ENCODE measurements at places on chromosomes 2 and 18. TPM values are rescaled to one million over a fixed set of nuclear protein-coding genes. Genes with fewer than 3 reads are reported as not detected.

MYCN gene
- 1.7 TPM for polyA plus RNA-seq

NEU4 gene
- not detected for polyA plus RNA-seq

- no peak for DNase-seq
Measured at GRCh38 chr2:59073286-59073685, 832.2 kb upstream of the FANCL start.

GRCh38 chr18:74331404-74331803, 15.8 kb downstream of the C18orf63 start:
- DNase-seq: peak; percentile 16

DNA sequence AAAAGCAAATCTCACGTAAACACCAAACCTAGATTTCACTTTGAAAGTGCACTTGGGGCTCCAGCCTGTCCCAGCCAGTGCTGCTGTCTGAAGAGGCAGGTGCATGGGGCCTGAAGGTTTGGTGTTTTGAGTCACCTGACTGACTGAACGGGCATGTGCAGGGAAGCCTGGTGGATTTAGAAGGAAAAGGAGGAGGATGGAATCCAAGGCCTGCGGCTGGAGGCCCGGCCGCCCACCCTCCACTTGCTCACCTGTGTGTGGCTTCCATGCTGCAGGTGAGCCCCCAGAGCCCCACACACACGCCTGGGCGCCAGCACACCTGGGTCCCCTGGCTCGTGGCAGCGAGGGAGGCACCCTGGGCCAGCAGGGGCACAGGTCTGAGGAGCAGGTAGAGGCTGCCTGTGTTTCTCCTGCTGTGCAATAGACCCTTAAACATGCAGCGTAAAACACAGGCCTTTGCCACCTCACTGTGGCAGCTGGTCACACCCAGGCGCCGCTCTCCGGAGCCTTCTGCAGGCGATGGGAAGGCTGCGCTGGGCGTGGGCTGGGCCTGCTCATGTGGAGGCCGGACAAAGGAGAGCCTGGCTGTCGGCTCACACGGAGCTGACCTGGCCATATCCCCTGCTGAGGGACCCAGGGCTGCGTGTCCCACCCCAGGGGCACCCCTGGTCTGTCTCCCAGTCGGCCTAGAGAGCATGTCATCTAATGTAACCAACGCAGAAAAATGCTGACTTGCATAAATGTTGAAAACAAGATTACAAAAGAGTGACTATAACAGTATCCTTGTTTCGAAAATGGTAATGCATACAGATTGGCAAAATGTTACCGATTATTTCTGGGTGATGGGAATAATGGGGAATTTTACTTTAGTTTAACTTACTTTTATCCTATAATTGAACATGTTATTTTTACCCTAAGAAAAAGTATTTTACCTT, 71.3 kb downstream of the TMEM18 start:
- DNase-seq: no peak

- DNase-seq: no peak
Measured at GRCh38 chr2:9991221-9991620, 39.7 kb downstream of the GRHL1 start.

- peak; percentile 40 for DNase-seq
Measured at GRCh38 chr18:8003878-8004675, 437.0 kb downstream of the PTPRM start.

LIPG gene
- 2.9 TPM for polyA plus RNA-seq

DNA sequence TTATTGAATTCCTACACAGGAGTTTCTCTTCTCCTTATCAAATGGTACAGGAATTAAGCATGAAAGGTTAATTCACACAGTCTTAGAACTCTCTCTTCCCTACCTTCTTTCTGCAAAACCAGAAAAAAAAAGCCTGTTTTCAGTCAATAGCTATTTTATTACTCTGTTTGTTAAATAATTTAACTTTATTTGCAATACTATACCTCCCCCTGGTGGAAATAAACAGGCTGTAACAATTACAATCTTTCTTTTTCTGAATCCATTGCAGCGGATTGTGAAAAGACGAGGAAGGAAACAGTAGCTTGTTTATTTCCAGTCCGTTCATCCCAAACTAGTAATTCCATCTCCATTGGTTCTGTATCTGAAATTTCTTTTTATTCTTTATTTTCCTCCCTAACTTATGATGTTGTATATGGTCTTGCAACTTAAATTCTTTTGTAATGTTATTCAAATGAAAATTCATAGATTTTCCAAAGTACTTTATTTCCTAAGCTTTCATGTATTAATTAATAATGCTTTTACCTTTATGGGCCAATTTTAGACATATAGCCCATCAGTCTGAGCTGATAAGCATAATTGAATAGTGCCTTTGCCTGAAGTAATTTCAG, 165.2 kb downstream of the SH3BP4 start:
- no peak for DNase-seq

CD8A gene
- 1.3 TPM for polyA plus RNA-seq

GRCh38 chr2:209977386-209978239, 24.8 kb upstream of the RPE start:
- peak; percentile 68 for DNase-seq

- DNase-seq: no peak
Measured at GRCh38 chr2:148928395-148928794, 53.4 kb downstream of the KIF5C start.

GRCh38 chr2:183935005-183935404, 663.3 kb upstream of the ZNF804A start:
- DNase-seq: no peak

DNA sequence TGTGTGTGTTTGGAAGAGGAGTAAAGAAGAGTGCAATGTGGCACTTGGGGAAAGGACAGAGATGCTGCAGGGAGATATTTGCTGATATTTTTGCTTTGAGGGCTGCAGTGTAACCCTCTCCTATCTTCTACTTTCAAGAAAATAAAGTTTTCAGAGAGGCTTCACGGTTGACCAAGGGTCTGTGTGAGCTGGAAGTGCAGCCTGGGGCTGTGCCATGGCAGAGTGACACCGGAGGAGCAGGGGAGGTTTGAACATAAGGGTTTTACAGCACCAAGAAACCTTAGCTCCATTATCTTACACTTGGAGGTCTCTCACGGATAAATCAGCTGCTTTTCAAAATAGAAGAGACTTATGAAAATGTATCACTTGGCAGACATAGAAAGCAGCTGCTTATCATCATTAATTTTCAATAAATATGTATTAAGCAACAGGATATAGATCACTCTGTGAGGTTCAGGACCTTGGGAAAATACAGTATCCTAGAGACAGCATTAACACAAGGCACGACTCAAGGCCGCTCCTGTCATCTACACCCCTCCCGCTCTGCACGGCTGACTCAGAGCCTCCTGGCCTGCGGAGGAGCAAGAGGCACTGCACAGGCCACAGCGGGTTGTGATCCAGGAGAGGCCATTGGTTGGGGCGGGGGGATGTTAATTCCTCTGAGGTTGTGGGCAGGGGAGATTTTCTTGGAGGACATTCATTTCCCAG, 127.8 kb downstream of the COPS8 start:
- peak; percentile 88 for DNase-seq

XDH gene
- polyA plus RNA-seq: 0.15 TPM

DNA sequence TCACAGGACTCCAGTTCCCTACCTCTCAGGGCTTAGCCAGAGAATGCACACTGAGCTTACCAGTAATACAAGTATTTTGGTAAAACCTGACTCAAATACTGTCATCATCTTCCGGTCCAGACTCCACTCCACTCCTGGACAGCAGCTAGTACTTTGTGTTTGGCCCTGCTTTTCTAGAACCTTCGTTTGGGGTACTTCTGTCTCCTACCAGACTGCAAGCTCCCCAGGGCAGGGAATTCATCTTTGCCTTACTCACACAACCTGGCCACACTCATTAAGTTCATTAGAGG, 108.9 kb upstream of the CDC42EP3 start:
- no peak for DNase-seq

CCDC121 gene
- polyA plus RNA-seq: 2.1 TPM

CNNM3 gene
- polyA plus RNA-seq: 8.4 TPM

- no peak for DNase-seq
Measured at GRCh38 chr2:32805104-32806095, 141.4 kb upstream of the LTBP1 start.

SOX11 gene
- polyA plus RNA-seq: 0.06 TPM

DNA sequence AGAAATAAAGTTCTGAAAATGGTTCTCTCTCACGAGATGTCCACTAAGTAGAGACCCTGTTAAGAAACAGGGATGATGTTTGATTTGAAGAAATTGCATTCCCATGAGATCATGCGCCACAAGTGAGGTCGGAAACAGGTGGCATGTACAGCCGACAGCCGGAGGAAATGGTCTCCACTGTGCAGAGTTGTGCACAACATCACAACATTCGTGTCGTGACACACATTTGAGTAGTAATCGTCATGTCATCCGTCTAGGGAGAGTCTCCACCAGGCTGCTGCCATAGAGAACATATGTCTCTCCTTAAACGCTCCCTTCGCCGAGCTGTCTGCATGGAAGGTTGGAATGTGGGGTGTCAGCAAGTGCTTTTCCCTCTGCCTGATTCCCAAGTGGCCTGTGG, 84.7 kb downstream of the ASAP2 start:
- no peak for DNase-seq

GRCh38 chr18:48707636-48708296, 168.9 kb downstream of the CTIF start:
- no peak for DNase-seq

- DNase-seq: no peak
Measured at GRCh38 chr2:22153931-22154613, 1030.3 kb downstream of the TDRD15 start.

DNA sequence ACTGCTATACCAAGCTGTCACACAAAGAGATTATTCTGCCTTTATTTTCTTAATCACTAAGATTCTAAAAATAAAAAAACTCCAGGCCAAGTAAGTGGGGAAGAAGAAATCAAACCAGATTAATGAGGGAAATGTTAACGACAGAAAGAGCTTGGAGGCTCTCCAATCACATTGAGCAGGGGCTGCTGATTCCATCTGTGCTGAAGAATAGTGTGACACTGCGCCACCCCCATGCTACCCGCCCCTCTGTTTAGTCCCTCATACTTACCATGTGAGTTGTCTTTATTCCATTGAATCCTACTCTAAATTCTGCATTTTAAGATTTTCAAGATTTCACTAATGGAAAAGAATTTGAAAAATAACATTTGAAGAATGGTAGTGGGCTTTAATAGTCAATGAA, 998.0 kb upstream of the CDH2 start:
- no peak for DNase-seq

DNA sequence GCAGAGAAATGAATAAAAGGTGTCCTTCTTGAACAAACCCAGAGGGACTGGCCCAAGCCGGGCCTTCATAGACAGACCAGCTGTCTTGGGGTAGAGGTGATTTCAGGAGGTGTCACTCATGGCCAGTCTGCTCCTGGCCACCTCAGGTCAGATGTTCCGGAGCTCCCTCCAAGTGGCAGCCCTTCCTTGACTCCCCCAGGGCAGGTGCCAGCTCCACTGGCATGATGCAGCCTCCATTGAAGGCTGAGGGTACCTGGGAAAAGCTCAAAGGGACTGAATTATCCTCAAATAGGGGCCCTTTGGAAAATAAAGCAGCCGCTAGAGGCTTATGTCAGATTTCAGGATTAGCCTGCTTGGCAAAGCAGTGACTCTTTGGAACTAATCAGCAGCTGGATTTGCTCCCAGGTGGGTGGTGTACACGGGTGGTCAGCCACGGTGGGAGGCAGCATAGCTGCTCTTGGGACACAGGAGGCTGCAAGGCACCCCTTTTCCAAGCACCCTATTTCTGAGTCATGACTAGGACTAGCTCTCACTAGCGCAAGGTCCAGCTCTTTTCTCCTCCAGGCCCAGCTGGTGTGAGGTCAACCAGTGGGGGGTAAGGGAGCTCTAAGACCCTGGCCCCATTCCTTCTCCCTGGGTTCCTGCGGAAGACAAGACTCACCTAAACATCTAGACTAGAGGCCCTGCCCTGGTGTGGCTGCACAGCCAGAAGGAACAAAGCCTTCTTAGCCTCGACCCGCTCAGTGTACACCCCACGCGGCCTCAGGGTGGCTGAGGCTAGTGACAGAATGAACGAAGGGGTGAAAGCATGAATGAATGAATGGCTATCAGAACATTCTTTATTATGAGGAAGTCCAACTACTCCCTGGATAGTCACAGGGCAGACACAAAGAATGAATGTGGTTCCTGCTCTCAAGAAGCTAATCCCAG, 29.3 kb downstream of the HS1BP3 start:
- DNase-seq: peak; percentile 20

- DNase-seq: no peak
Measured at GRCh38 chr2:177024765-177025164, 187.8 kb upstream of the HNRNPA3 start.

DNA sequence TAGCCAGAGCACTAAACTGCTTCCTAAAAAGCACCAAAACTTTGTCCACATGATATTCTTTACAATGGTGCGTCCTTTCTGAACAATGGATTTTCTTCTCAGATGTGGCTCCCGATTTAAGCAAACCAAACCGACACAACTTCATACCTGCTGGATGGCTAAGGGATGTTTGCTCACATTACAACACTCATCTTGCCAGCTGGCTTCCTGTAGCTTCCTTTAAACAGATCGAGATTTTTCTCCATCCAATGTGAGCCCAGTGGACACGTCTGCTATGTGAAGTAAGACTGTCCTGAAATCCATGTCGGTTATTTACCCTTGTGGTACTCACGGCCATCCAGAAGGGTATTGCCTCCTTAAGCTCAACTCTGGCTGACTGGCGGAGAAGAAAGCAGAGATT, 126.5 kb downstream of the MAPK4 start:
- no peak for DNase-seq

GRCh38 chr2:232721261-232721660, 24.1 kb downstream of the GIGYF2 start:
- no peak for DNase-seq

PROC gene
- polyA plus RNA-seq: 5.0 TPM

UXS1 gene
- polyA plus RNA-seq: 15.4 TPM

DNA sequence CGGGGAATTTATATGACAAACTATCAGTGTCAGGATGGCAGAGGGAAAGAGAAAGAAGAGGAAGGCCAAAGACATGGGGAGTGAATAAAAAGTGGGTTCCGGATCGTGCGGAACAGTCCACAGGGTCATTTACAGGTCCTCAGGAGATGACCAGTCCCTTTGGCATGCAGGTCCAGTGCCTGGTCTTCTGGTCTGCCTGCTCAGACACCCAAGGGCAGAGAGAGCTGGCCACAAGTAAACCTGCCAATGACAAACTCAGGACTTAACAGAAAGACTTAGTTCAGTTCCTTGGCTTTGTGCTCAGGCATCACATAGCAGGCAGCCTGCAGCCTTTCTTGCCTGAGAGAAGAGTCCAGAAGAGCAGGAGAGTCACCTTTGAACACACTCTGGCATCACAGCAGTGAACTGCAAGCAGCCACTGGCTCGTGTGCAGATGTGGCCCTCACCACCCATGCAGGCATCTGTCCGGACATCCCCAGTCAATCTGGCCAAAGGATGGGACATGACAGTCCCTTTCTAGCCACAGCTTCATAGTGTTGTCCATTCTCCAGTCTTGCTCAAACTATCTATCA, 14.0 kb downstream of the TMEM127 start:
- DNase-seq: peak; percentile 61

GEN1 gene
- 1.4 TPM for polyA plus RNA-seq

- no peak for DNase-seq
Measured at GRCh38 chr2:214261683-214262082, 149.2 kb upstream of the VWC2L start.

GRCh38 chr2:144378551-144378950, 141.4 kb downstream of the ZEB2 start:
- DNase-seq: no peak

DNA sequence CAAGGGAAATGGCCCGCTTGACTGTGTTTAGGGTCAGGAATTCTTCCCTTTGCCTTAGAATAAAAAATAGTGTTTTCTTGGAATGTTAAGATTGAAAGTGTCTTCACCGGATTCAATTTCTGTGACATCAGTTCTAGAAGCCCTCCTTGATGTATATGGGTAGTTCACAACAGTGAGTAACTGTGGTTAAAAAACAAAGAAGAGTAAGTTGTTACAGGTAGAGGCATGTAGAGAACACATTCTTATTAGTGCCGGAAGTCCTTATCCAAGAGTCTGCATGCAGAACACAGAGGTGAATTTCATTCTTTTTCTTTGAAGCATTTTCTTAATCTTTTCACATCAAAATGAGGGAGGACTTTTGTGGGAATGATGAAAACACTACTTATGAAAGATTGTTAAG, 105.5 kb downstream of the FMNL2 start:
- no peak for DNase-seq
